ENCODE measurements at places on chromosomes 12 and 14.

DNA sequence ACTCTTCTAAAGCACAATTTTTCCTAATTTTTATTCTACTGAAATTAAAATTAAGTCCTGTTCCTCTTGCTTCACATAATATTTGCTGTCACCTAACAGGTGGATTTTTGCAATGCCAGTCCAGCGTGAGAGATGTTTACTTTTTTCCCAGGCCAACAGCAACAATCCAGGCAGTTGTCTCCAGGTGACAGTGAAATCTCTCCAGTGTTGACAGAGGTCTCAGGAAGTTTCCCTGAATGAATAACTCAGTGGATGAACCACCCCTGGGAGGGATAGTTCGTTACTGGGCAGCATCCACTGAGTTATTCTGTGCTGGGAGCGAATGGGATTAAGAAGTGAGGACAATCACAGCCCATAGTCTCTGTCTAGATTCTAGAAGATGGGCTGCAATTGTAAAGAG is 7.1 kb upstream of the NT5DC3 start:
- no peak for DNase-seq

- no peak for DNase-seq
Measured at GRCh38 chr14:69612783-69613130, 1.4 kb downstream of the SUSD6 start.

DNA sequence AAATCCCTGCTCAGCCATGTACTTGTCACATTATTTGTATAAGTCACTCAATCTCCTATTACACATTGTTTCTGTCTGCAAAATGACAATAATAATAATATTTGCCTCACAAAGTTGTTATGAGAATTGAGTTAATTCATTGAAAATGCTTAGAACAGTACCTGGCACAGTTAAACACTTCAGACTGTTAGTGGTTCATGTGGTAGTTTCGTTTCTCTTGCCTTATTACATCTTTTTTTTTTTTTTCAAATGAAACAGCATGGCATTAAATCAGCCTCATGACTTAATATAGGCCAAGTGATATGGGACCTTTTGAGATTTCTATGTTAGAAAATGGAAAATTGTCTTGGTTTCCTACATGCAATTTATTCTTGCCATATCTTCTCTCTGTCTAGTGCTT is 71.0 kb upstream of the CRY1 start:
- no peak for DNase-seq

GRCh38 chr12:130014485-130014807 is 110.6 kb upstream of the TMEM132D start:
- no peak for DNase-seq

DNA sequence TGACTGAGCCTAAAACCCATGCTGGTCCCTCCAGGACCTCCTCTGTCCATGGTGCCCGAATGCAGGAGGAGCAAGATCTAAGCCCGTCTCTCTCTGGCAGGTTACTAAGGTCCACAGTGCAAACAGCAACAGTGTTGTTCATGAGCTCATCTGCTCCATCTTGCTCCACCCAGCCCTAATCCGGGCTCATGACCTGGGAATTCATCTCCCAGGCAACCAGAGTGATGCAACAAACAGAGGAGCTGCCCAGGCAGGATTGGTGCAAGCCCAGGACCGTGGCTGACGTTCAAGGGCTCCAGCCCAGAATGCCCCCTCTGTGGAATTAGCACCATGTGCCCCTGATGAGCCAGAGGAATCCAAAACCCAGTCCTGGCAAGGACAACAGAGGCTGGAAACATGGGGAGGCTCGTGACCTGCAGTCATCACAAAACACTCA is 29.9 kb downstream of the HSPB8 start:
- no peak for DNase-seq

DNA sequence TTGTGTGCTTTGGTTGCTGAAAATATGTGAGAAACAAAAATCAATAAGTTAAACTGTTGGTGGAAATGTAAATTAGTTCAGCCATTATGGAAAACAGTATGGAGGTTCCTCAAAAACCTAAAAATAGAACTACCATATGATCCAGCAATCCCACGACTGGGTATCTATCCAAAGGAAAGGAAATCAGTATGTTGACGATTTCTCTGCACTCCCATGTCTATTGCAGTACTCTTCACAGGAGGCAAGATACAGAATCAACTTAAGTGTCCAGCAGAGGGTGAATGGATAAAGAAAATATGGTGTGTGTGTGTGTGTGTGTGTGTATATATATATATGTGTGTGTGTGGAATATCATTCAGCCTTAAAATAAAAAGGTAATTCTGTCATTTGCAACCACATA is 159.5 kb downstream of the PTPRO start:
- DNase-seq = no peak

DNA sequence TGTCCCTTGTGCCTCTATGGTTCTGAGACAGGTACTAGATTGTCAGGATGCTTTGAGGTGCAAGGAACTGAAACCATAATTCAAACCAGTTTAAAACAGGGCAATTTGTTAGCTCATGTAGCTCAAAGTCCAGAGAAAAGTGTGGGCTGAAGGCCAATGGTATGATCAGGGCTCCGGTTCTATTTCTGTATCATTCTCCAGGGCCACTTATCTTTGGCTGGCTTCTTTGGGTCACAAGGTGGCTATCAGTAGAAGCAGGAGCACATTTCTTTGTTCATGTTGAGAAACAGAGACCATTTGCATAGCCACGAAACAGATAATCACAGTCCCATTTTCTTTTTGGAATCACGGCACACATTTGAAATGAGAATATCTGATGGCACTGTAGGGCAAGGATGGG is 294.9 kb downstream of the ETNK1 start:
- no peak for DNase-seq

- no peak for DNase-seq
Measured at GRCh38 chr14:55142466-55142865, 13.4 kb downstream of the LGALS3 start.

DNA sequence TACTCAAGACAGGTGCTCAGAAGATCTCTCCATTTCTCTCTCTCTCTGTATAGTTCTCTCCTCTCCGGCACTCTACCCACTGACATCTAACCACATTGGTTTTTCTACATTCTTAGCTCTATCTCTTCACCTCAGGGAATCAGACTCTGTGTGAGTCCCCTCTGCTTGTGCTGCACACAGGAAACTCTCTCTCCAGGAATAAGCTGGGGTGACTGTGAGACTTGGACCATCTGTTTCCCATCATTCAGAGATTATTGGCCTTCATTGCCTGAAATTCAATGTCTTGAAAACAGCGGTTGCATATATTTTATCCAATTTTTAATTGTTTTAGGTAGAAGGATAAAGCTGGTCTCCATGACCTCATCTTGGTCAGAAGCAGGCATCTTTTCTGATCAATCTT is 105.0 kb downstream of the SLC35F4 start:
- no peak for DNase-seq

DNA sequence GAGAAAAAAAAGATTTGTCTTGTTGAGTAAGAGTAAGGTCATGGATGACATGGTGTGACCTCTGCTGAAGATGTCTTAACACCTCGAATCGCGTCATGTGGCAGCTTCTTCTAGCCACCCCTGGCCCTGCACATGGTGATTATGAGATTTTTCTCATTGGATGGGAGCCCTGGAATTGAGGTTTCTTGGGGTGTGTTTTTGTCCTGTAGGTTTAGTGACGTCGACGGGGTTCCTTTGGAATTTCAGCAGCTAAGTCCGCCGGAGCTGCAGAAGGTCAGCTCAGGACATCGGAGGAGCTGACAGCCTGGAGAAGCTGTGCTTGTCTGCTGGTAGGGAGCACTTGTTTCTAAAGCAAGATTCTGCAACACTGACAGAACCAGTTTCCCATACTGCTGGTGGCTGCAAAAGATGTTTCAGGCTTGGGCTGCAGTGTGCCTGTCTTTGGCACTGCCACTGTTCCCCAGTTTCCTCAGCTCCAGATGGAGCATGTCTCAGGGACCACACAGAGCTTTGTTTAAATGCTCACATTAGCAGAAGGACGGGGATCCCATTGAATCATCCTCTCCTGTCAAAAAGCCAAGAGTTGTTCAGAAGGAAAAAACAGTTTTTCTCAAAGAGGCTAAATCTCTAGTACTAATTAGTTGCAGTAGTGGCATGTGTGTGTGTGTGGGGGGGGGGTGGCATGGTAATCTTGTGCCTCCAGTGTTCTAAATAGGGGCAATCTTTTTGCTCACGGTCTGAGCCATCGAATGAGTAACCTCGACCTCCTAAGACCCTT is 5.2 kb upstream of the FOS start:
- DNase-seq = no peak

Data from activated T-cell treated with anti-CD3 and anti-CD28 coated beads for 1 hour (primary cell).